ENCODE measurements at places on chromosomes 11 and 22.

DNA sequence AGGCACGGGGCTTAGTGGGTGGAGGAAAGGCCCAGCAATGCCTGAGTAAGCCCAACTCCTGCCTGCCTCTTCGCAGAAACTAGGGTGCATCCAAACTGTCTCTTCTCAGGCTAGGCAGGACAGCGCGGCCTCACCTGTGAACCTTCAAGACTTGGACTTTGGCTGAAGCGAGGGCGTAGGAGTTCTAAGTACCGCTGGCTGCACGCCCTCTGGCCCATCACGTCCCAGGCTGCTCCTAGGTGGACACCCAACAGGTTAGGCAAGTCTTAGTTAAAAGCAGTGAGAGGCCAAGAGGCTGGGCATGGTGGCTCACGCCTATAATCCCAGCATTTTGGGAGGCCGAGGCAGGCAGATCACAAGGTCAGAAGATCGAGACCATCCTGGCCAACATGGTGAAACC is 1.8 kb upstream of the DDB2 start:
- DNase-seq = no peak

- DNase-seq = no peak
These were observed 157.7 kb downstream of the TTC17 start for GRCh38 chr11:43516316-43516850.

DNA sequence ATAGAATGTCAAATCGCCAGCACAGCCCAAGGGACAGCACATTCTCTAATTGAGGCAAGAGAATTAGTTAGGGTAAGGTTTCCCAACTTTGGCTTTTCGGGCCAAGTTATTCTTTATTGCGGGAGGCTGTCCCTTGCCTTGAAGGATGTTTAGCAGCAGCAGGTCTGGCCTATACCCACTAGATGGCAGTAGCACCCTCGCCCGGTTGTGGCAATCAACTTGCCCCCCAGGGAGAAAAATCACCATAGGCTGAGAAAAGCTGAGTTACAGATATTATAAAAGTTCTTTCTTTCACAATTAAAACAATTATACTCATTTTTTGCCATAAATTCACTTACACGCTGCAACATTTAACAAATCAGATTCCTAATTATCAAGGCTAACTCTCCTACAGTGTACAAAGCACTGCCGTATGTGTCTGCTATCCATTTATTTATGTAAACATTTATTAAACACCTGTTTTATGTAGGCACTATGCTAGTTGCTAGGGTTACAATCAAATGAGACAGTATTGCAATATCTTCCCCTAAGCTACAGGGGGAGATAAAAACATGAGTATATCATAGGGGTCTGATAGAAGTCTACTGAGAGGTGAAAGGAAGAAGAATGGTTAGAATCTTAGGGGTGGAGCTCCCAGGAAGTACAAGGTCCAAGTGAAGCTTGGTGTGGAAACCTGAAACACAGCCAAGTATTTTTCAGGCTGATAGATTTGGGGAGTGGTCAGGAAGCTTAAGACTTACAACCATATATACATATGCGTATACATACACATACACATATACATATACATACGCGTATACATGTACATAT is 452.3 kb downstream of the RAB38 start:
- peak; percentile 23 for DNase-seq

DNA sequence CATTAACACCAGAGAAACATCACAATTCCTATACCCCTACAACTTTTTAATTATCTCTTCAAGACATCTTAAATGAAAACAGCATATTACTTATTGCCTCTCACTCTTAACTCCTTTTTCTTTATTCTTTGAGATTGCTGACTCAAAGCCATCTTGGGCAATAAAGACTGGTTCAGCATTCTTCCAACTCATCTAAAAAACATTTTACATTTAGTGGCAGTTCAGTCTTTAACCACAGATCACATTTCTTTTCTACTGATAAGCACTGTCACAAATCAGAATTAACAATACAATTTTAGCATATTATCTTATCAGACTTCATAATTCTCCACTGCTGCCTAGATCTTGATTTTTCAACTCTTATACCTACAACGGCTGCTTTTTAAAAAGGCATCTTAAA is 34.0 kb downstream of the SIK3 start:
- peak; percentile 66 for DNase-seq

- DNase-seq = no peak
These were observed 24.0 kb upstream of the ME3 start for GRCh38 chr11:86696451-86696850.

DNA sequence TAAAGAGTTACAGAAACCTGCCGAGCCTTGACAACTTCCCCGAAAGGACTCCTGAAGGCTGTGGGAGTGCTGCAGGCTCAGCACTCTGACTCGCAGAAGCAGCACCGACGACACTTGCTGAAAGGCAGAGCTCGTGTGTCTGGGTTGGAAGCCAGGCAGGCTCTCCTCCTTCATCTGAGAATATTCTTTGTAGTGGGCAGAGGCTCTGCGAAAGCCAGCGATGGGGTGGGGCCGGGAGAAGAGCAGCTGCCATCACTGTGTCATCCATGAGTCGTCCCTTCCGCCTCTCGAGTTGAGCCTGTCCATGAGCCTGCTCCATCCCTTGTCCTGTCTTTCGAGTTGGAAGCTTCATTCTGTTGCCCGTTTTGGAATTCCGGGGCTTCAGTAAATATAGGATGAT is 11.9 kb downstream of the GLB1L2 start:
- no peak for DNase-seq

- DNase-seq = no peak
These were observed 9.1 kb downstream of the CPT1A start for GRCh38 chr11:68832476-68833181.

GRCh38 chr22:42078469-42079318 is 806 bp upstream of the SMDT1 start:
- peak; percentile 51 for DNase-seq

DNA sequence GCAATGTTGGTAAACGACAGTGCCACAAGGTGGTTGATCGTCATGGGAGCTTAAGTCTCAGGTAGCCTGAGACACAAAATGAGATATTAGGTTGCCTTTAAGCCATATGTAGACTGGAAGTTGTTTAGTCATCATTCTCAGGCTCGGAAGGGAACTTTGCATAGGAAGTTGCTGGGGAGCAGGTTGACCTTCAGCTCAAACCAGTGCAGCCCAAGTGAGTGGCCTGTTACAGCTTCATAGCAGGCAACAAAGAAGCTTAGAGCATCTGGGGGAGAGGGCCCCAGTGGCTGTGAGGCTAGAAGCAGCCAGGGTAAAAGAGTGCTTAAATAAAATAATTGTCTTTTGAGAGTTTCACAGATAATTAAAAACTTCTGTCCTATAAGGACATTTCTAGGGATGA is 404.0 kb downstream of the GUCY1A2 start:
- no peak for DNase-seq

GRCh38 chr11:70435765-70436500 is 37.6 kb downstream of the CTTN start:
- no peak for DNase-seq
